GM04504 (cell line): ENCODE measurements at places on chromosomes 5 and 9.

GRCh38 chr5:149603210-149603609 lies 21.9 kb downstream of the ARHGEF37 start:
- DNase-seq = no peak

DNA sequence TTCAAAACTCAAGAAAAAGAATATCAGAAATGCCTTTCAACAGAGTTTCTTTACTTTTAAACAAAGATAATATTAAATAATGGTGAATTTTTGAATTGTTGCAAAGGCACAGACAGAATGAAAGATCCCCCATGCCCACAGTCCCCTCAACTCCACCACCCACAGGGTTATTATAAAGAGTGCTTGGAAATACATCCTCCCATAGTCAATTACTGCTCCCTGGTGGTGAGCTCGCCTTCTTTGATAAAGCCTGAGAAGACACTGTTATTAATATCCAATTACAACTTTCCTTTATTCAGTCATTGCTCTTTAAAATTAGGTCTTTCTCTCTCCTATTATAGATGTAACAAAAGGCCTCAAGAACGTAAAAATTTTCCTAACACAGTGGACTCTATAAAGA lies 490.2 kb upstream of the RORB start:
- no peak for DNase-seq

GRCh38 chr9:112299514-112299913 lies 33.9 kb downstream of the PTBP3 start:
- peak; percentile 5 for DNase-seq

DNA sequence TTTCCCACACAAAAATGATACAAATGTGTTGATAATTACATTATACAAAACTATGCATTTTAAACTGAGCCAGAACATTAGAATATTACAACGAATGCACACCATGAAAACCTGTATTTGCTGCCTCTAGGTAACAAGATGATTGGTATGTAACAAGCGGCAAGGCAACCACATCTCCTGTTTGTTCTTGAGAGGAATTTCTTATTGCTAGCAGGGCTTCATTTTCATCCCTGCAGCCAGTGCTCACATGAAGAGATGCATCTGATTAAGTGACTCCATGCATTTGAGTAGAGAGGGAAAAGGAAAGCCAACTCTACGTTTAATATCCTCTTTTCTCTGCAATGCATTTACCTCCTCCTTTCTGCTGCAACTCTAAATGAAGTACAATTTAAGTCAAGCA lies 36.6 kb downstream of the FRMD3 start:
- DNase-seq = no peak

DNA sequence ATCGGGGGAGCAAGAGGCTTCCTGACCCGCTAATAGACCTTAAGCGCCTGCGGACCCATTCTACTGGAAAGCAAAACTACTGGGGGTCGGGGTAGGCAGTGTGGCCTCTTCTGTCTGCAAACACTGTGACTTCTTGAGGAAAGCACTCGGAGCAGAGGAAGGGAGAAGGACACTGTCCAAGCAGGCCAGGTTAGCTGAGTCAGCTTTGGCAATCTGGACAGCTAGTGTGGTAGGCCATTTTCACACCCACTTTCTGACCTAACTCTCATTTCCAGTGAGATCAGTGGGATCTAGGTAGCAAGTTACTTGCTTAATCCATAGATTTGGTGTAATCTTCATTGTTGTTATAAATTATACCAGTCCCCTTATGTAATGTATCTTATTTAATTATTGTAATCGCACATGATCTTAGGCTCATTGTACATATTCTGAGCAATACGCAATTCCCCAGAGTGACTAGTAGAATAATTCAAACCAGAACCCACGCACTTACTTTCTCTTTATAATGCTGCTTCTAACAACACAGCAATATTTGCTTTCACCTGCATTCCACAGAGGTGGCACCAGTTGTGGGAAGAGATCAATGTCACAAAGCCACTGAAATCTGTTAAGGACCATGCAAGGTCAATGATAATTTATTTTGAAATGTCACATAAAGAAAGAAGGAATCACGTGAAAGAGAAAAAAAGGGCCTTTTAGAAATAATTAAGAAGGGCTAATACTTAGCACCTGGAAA lies 82.9 kb downstream of the NREP start:
- DNase-seq = no peak

DNA sequence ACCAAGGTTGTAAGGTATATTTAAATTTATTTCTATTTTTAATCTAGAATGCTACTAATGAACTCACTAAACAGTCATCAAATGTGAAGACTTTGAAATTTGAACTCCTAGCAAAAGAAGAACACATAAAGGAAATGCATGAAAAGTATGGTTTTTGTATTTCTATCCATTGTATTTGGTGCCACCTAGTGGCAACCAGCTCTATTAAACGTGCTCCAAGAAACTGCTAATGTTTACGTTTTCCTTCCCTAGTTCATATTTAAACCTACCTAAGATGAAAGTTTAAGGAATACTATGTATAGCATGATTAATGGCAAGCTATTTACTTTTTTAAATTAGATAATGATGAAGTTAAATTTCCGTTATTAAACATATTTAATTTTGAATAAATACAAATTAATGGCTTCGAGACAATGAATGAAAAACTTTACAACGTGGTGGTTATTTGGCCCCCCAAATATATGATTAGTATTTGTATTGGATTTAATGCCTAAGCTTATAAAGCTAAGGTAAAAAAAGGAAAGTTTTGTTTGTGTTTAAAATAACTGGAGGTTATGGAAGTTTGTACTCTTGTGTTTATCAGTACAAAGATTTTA lies 115.9 kb upstream of the SH3GL2 start:
- peak; percentile 28 for DNase-seq

GRCh38 chr9:131618071-131618479 lies 72.8 kb downstream of the PRRT1B start:
- no peak for DNase-seq

DNA sequence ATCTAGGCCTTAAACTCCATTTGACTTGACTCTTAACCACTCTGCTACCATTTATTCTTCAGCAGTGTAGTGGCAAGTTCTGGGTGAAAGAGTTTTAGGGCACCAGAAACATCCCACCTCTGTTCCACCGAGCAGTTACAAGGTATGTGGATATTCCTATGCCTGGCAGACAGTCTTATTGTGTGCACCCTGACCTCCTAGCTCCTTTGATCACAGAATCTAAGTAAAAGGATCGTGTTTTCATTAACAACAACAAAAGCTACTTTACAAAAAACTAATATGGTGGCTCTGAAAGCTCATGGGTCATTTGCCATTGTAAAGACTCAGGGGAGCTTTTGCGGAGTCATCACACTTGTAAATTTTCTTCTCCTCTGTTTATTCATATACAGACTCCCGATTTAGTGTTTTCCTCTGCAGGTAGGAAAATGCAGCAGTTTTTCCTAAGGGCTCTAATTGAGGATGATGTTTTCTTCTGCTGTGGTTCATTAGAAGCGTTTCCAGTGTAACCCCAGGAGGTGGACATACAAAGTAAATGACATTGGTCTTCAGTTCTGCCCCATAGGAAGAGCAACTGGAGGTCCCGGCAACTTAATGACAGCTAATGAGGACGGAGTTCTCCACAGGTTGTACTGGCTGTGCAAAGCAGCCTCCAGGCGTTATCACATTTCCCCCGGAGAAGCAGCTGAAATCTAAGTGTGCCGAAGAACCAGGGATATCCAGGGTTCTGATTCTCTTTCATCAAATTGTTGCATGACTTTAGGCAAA lies 78.2 kb downstream of the ATP10B start:
- no peak for DNase-seq

GRCh38 chr5:111198281-111198966 lies 25.8 kb upstream of the CAMK4 start:
- DNase-seq = no peak

- DNase-seq = no peak
Observed at GRCh38 chr9:1490341-1491232, 440.4 kb downstream of the DMRT2 start.

GRCh38 chr9:127862075-127863011 lies 7.9 kb upstream of the ENG start:
- no peak for DNase-seq

GRCh38 chr5:88045931-88046461 lies 222.6 kb downstream of the TMEM161B start:
- DNase-seq = no peak

GRCh38 chr9:89515416-89515815 lies 17.5 kb upstream of the SEMA4D start:
- DNase-seq = no peak

- no peak for DNase-seq
Observed at GRCh38 chr5:2755076-2755680, 3.7 kb upstream of the IRX2 start.

- DNase-seq = no peak
Observed at GRCh38 chr9:112869041-112869529, 21.6 kb downstream of the SLC46A2 start.

GRCh38 chr5:140591747-140592372 lies 27.2 kb downstream of the SLC35A4 start:
- DNase-seq = no peak

DNA sequence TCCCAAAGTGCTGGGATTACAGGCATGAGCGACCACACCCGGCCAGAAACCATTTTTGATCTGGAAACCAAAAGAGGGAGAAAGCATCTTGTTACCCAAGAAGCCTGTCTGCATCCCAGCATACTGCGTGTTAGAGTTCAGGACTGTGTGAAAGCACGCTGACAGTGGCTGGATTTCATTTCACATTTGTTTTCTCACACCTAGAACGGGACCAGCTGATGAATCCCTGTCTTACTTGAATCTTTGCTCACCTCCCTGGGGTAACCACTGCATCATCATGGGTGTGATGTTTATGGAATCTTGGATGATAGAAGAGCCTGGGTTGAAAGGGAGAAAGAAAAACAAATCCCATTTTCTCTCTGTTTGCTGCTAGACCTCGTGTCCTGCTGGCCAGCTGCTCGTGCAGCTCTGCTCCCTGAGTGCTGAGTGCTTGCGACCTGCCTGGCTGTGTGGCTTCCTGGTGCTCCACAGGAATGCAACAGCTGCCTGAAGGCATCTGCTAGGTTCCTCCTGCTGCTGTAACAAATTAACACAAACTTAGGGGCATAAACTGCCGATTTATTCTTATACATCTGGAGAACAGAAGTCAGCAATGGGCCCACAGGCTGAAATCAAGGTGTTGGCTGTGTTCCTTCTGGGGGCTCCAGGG lies 378.3 kb upstream of the DAP start:
- DNase-seq = no peak

GRCh38 chr5:127941646-127942045 lies 141.9 kb upstream of the SLC12A2 start:
- DNase-seq = no peak

DNA sequence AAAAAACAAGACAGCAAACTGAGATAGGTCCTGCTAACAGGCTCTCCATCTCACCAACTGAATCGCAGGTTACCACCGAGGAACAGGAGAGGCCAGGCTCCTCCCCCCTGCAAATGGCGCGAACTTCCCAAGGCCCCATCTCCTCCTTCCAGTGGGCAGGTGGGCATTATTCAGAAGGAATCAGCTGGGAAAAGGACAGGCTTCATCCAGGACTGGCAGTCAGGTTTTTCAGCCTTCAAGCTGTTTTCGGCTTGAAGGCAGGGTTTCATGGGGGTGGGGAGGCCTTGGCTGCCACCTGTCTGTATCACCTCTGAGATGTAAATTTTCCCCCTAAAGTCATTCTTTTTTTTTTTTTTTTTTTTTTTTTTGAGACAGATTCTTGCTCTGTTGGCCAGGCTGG lies 79.4 kb downstream of the SFXN1 start:
- no peak for DNase-seq

- DNase-seq = no peak
Observed at GRCh38 chr5:114988096-114988495, 181.6 kb downstream of the TRIM36 start.

DNA sequence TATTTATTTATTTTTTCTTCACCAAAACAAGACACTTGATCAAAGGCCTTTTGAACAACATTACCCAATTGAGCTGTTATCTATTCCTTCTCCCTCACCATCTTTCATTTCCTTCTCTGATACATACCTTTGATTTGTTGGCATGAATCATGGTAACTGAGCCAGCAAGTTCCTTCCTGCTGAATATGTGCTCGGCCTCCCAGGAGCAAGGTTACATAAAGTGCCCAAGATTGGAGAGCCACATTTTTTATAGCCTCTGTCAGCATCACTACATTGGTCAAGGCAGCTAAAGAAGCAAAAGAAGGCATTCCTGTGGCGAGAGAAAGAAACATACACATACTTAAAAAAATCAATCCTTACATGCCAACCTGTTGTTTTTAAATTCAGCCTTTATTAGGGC lies 369.6 kb downstream of the CYLC2 start:
- no peak for DNase-seq

GRCh38 chr5:36150676-36151433 lies 832 bp downstream of the LMBRD2 start:
- no peak for DNase-seq

DNA sequence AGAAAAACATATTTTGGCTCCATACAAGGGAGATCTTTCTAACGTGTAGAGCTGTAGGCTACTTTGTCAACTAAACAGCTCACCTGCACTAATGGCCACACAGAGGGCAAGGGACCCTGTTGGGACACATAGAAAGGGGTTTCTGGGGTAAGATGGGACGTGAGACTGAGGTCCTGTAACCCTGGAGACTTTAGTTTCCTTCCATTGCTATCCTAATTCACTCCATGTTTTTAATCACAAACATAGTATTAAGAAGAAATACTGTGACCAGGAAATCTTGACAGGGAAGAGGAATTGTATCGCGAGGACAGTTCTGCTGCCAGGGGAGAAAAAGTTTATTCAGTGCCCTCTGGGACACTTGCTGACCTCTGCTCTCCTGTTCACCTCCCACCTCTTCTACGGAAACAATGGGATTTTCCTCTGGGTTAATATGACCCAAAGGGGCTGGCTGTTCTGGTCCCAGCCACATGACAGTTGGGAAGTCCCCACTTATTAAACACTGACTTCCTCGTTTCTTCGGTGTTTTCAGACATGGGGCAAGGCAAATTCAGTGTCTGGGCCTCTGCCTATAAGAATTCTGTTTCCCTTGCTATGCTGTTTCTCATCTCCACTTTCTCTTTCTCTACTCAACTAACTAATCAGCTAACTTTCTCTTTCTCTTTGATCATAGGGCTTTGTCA lies 106.9 kb upstream of the SEMA6A start:
- no peak for DNase-seq

GRCh38 chr5:135450952-135451351 lies 1.2 kb downstream of the TIFAB start:
- DNase-seq = no peak

DNA sequence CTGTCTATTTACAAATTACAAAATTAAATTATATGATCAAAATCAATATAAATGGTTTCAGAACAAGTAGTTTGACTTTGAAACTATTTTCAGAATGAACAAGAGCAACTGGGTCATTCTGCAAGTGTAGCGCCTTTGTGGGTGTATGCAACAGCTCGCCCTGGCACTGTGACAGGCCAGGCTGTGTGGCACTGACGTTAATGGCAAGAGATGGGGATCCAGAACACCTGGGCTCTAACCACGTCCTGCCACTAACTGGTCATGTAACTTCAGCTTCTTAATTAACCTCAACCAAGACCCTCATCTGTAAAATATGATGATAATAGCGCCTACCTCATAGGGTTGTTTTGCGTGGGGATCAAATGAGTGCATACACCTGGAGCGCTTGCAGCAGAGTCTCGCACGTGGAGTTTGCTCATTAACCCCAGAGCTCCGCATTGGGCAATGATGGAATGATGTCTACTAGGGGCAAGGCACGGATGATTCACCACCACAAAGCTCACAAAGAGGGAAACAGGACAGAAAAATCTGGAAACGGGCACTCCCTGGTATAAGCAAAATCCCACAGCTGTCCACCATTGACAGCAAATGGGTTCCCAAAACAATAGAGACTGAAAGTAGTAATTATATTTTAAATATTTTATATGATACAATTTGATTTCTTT lies 639.4 kb downstream of the SEMA5A start:
- no peak for DNase-seq

GRCh38 chr5:127216143-127216542 lies 74.5 kb upstream of the MEGF10 start:
- no peak for DNase-seq
